ENCODE measurements at places on chromosomes 16 and 17.

DNA sequence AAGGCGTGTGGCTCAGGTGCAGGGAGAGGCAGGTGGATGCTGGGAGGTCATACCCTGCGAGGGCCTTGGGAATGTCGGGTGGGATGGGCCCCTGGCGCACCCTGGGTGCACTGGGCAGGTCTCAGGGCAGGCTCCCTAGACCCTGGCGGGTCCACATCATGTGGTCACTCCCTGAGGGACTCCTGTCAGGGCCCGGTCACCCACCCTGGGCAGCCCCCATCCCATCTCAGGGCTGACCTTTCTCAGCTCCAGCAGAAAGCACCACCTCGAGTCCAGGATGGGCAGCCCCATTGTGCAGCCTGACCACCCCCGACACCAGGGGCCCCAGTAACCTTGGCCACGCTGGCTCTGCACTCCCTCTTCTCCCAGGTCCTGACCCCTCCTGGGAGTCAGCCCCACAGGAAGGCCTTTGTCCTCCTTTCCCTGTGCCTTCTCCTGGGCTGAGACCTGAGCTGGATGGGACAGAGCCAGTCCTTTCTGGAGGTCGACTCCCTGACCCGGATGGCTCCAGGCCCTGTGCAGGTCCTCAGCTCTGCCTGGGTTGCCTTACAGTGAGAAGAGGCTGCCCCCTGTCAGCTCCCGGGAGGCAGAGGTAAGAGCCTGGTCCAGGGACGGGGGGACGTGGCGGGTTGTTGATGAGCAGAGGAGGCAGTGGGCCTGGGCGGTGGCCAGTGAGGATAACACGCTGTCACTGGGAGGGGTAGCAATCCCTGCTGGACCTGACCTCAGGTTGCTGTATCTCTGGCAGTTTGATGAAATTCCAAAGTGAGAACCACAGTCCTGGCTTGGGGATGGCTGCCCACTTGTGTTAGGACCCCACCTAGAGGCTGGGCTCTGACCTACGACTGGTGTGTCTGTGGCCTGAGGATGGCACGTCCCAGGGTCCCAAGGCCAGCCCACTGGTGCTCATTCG, 77.9 kb downstream of the GOSR1 start:
- ATAC-seq: no peak

- ATAC-seq: no peak
Observed at GRCh38 chr17:76870377-76870714, 2.1 kb downstream of the MGAT5B start.

DNA sequence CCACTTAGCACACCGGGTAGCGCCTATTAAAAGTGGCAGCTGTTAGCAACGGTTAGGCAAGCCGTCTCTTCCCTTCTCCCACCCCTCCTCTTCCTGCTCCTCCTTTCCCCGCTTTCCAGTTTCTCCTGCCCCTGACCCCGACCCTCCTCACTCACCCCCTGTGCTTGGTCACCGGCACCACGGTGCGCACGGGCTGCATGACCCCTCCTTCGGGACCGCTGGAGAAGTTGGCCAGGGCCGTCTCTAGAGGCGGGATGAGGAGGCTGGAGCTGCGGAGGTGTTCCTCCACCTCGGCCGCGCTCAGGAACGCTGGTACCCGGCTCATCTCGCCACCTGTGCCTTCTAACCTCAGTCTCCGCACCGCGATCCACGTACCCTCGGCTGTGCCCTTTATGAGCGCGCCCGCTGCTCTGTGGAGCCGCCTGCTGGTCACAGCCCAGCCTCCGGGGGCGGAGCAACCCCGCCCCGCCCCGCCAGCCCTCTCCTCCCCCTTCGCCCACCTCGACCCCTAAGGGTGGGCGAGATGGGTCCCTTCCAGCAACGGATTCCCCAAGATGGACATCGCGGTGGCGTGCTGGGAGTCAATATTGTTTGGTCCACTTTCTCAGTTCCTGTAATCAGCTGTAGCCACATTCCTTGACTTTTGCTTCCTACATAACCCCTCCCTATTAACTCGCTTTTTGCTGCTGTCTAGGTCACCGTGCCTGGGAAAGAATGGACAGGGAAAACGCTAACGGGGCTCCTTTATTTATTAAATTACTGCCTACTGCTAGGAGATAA, at the start of gene CRYM:
Gene CRYM (minus strand): TSS at position 364 of the 780 bp plus-strand sequence. CDS start 39 bp downstream, at position 325.
- peak; percentile 65 for ATAC-seq

- no peak for ATAC-seq
Observed at GRCh38 chr17:51813140-51813783, 345.3 kb downstream of the CA10 start.

DNA sequence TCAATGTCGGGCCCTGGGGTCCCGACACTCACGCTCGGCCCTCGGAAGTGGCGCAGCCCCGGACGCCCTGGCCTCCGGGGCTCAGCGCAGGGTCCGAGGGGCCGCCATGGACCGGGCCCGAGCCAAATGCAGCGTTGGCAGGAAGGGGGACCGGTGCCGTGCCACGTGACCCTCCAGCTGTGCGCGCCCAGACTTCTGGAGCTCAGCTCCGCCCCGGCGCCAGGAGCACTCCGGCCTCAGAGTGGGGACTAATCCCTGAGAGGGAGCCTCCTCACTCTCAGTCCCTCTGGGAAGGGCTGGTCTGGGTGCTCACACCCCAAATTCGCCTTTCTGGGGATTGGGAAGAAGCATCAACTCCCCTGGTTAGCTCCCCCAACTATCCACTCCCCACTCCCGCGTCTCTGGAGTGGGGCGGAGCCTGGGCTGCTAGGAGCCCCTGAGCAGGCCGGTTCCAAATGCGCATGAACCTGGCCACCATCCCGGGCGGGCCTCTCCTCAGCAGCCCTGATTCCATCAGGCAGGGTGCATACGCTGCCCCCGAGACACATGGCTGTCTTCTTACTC, at the start of gene B3GNT9:
Gene B3GNT9 (minus strand): TSS at position 166 of the 564 bp plus-strand sequence. CDS start 513 bp downstream, outside the sequence.
- ATAC-seq: no peak

- ATAC-seq: no peak
Observed at GRCh38 chr16:2739625-2740430, 12.6 kb upstream of the SRRM2 start.

DNA sequence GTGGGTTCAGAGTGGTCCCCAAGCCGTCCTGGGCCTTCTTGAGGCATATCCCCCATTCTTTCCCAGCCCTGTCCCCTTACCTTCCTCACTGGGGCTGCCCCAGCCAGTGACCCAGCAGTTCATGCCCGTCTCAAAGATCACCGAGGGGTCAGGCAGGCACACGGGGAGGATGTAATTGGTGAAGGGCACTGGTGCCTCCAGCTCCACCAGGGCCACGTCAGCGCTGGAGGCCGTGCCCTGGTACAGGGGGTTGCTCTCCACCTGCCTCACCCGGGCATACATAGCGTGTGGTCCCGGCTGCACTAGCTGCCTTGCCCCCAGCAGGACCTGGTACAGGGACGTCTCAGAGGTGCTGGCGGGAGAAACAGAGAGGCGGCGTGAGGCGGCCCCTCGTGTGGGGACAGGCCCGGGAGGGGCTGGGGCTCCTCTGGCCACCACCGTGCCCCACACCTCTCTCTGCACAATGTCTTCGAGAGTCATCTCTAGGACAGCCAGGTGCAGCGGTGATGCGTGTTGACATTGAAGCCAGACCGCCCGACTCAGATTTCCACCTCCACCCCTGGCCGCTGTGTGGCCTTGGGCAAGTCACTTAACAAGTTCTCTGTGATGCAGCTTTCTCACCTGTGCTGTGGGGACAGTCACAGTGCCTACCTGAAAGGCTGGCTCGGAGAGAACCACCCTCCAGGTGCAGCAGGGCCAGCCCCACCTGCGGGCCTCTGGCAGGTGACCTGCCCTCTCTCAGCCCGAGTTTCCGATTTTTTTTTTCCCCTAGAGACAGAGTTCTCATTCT, 5.8 kb downstream of the PRSS27 start:
- ATAC-seq: no peak

GRCh38 chr17:2850991-2851390, 54.8 kb downstream of the RAP1GAP2 start:
- ATAC-seq: no peak

GRCh38 chr17:31573861-31574260, 182.4 kb downstream of the RAB11FIP4 start:
- no peak for ATAC-seq

- no peak for ATAC-seq
Observed at GRCh38 chr16:2121853-2122252, 13.8 kb downstream of the PKD1 start.

DNA sequence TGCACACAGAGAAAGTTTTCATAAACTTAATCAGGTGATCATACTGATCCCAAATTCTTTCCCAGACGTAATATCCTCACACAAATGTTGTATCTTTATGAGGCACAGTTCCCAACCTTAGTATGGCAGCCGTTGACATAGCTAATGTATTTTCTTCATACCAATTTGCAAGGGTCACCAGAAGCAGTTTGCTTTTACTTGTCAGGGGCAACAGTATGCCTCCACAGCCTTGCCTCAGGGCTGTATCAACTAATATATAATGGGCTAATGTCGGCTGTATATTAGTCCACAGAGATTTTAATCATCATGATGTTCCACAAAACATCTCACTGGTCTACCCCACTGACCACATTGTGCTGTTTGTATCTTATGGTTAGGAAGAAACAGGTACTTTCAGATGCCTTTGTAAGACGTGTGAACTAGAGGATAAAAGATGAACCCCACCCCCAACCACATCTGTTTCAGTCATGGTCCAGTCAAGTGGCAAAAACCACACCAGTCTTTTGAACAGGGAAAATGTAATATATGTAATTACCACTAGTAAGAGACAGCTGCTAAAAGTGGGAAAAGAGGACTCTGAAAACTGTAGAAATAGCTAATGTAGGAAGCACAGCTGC, 55.2 kb downstream of the GAN start:
- ATAC-seq: no peak

- ATAC-seq: no peak
Observed at GRCh38 chr16:49980166-49980565, 44.9 kb upstream of the CNEP1R1 start.

- no peak for ATAC-seq
Observed at GRCh38 chr17:83204230-83204725, 124.9 kb downstream of the METRNL start.

- no peak for ATAC-seq
Observed at GRCh38 chr16:27638833-27639560, 89.1 kb downstream of the KATNIP start.

DNA sequence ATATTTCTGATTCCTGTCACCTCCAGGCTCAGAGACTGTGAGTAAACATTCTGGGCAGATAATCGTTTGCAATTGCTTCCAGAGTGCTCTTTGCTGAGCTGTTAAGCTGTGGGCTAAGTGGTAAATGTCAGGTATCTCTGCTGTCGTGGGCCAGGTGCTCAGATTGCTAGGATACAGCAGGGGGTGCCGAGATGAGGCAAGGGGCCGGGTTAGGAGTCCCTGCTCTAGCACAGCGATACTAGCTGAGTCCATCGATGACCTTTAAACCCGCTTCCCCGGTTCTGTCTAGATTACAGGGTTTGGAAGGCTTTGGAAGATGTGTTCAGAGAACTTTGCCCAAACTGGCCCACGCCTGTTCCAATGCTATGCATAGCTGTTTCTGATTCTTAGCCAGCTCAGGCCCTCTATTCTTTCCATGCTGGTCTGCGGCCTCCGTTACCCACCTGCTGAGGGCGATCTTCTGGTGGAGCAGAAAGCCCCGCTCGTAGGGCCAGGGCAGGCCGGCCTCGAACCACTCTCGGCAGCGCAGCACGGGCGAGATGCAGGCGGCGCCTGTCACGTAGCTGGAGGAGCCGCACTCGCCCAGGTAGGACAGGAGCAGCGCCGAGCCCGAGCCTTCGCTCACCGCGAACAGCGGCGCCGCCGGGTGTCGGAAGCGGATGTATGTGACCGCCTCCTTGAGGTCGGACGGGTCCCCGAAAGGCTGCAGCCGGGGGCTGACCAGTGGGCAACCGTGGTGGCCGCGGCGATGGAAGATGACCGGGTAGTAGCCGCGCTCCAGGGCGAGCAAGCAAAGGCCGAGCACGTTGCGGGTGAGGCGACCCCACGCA, 979 bp downstream of the ABHD15 start:
- peak; percentile 11 for ATAC-seq

DNA sequence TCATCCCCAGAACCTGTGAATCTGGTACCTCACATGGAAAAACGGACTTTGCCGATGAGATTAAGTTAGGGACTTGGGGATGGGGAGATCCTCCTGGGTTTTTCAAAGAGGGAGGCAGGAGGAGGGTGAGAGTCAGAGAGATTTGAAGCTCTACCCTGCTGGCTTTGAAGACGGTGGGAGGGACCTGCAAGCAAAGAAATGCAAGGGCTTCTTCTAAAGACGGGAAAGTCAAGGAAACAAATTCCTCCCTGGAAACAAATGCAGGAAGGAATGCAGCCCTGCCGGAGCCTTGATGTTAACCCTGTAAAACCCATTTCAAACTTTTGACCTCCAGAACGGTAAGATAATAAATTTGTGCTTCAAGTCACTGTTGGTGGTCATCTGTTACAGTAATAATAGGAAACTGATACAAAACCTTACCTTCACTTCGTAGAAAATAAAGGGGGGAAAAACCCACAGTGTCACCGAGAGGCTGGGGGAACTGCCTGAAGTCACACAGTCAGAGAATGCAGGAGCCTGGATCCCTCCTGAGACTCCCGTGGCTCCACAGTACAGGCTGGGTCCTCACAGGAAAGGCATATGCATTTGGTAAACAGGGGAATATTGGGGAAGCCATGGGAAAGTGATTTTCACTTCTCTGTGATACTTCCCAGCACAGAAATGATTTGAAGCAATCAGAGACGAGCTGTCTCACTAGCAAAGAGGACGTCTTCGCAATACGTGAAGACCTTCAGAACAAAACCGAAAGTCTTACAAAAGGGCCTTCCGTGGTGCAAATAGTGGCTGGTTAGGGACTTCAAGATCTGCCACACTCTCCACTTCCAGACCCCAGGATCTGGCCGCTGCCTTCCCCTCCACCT, 58.9 kb upstream of the CLEC3A start:
- no peak for ATAC-seq

DNA sequence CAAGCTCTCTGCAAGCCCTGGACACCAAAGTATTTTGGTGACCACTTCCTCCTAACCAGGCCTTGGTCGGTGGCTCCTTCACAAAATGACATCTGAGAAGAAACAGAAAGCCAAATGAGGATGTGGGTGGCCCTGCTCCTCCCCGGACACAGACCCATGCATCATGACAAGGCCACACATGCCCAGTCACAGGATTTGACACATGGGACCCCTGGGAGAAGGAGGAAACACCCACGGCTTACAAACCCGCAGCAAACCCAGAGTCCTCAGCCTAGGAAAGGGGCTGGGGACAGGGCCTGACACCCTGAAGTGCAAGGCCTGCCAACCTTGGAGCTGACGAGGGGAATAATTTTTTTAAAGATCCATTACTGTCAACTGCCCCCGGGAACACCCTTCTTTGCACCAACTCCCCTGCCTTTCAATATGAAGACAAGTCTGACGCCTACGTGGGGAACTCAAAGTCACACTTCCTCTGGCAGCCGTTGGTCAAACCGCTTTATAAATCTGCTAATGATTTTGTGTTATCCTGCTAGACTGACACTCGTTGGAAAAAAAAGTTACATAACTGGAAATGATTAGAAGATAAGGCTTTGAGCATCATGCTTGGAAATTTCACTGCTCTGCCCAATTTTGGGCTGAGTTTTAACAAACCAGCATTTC, 41.3 kb downstream of the GAS7 start:
- peak; percentile 33 for ATAC-seq

GRCh38 chr17:50608700-50609379, 25.8 kb upstream of the ABCC3 start:
- ATAC-seq: no peak

GRCh38 chr16:2810651-2811050, 6.4 kb upstream of the PRSS21 start:
- no peak for ATAC-seq

- no peak for ATAC-seq
Observed at GRCh38 chr17:41003926-41004325, 4.2 kb upstream of the KRTAP3-2 start.
